ENCODE measurements at places on chromosomes 13 and 19.

- peak; percentile 64 for DNase-seq
Observed at GRCh38 chr13:93496985-93497673, 270.5 kb downstream of the GPC6 start.

DNA sequence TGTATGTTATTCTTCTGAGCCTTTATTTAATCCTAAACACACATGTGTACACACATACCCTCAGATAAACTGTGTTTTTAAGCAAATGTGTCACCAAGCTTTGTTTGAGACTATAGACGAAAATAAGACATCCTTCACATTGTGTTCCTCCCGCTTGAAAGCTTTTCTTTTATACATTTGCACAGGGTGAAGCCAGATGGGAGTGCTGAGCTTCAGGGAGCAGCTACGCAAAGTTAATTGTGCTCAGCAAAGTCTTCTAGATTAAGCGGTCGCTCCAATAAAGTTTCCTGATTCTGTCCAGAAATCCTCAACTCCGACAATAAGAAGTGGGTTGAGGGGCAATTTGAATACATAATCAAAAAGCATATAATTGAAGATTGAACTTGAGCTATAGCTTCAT, 117.2 kb upstream of the ARGLU1 start:
- no peak for DNase-seq

DNA sequence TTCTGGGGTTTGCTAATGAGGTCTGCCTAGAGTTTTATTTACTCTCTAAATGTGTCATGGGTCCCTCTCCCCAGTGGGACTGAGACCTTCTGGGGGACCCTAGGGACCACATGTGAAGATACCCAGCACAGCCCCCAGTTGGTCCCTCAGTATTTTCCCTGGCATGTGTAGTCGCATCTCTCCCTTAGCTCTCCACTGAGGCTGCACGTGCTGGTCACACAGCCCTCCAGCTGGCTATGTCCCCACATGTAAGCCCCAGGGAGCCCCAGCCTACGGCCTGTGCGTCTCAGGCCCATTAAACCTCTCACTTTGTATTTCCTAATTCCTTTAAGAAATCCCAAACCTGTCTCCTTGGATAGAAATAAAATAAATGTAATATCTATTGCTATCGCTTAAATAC, 189.6 kb upstream of the TSHZ3 start:
- DNase-seq: no peak

DNA sequence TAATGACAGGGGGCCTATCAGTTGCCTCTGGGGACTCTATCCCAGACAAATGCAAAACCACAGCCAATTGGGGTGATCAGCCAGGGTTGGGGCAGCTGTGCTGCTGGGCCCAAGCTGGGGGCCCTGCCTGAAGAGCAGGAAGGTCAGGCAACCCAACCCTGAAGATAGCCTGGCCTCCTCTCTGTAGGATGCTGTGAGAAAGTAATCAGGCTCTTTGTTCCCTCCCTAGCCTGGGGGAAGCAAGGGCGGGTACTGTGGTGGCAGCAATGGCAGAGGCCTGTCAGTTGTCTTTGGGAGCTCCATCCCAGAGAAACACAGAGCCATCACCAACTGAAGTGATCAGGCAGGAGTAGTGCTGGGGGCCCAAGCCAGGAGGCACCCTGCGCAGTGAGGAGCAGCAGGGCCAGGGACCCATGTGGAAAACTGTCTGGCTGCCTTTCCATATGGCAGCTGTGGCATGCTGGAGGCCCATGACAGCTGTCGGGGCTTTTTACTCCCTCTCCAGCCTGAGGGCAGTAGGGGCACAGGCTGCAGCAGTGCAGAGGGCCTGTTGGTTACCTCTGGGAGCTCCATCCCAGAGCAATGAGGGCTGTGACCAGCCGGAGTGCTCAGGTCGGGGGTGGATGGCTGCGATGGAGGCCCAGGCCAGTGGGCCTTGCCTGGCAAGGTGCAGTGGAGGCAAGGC, 73.6 kb upstream of the ATP12A start:
- DNase-seq: no peak

DNA sequence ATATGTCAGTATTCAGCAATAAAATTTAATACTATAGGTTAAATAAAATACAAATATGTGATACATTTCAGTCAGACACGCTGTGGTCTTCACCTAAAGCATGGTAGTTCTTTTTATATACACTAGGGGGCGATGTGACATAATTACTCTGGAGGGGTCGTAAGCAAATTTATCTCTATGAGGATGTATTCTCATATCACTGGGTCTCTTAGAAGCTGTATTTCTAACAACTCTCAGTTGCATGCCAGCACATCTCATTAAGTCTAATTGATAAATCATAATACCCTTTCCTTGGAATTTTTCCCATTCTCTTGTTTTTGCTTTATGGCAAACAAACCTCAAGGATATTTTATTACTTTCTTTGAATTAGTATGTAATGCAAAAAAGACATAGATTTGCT, 3.9 kb upstream of the PCDH17 start:
- DNase-seq: no peak

GRCh38 chr13:46380242-46380641, 6.8 kb downstream of the RUBCNL start:
- no peak for DNase-seq

GRCh38 chr13:65605396-65605795, 1624.7 kb downstream of the PCDH9 start:
- no peak for DNase-seq

DNA sequence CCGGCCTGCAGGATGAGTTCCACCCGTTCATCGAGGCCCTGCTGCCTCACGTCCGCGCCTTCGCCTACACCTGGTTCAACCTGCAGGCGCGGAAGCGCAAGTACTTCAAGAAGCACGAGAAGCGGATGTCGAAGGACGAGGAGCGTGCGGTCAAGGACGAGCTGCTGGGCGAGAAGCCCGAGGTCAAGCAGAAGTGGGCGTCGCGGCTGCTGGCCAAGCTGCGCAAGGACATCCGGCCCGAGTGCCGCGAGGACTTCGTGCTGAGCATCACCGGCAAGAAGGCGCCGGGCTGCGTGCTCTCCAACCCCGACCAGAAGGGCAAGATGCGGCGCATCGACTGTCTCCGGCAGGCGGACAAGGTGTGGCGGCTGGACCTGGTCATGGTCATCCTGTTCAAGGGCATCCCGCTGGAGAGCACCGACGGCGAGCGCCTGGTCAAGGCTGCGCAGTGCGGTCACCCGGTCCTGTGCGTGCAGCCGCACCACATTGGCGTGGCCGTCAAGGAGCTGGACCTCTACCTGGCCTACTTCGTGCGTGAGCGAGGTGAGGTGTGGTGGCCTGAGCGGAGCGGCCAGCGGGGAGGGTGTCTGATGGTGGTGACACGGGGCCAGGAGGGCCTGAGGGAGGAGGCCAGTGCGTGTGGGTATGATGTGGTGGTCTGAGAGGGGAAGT, 15.5 kb downstream of the NFIC start:
- DNase-seq: no peak

DNA sequence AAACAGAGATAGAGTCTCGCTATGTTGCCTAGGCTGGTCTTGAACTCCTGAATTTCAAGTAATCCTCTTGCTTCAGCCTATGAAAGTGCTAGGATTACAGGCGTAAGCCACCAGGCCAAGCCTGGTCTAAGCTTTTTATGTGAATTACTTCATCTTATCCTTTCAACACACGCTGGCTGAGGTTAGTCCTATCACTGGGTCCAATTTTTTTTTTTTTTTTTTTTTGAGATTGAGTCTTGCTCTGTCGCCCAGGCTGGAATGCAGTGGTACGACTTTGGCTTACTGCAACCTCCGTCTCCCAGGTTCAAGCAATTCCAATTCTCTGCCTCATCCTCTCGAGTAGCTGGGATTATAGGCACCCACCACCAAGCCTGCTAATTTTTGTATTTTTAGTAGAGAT, 10.4 kb downstream of the MYO1F start:
- no peak for DNase-seq

- no peak for DNase-seq
Observed at GRCh38 chr19:16836115-16837034, 7.2 kb downstream of the SIN3B start.

DNA sequence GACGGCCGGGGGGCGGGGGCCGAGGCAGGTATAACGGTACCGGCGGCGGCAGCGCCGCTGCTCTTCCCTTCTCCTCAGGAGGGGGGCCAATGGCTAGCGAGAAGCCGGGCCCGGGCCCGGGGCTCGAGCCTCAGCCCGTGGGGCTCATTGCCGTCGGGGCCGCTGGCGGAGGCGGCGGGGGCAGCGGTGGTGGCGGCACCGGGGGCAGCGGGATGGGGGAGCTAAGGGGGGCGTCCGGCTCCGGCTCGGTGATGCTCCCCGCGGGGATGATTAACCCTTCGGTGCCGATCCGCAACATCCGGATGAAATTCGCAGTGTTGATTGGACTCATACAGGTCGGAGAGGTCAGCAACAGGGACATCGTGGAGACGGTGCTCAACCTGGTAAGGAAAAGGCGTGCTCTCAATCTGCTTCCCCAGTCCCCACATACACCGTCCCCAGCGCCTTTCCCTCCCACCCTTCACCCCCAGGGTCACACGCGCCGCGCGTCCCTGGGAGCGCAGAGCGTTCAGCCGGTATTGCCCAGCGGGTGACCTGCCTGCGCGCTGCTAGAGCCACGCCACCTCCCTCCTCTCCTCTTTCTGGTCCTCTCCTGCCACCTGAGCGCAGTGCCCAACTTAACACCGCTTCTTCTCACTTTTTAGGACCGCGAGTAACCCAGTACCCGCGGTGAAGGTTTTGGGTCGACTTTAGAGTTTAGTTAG, 814 bp downstream of the NBEA start:
- no peak for DNase-seq

DNA sequence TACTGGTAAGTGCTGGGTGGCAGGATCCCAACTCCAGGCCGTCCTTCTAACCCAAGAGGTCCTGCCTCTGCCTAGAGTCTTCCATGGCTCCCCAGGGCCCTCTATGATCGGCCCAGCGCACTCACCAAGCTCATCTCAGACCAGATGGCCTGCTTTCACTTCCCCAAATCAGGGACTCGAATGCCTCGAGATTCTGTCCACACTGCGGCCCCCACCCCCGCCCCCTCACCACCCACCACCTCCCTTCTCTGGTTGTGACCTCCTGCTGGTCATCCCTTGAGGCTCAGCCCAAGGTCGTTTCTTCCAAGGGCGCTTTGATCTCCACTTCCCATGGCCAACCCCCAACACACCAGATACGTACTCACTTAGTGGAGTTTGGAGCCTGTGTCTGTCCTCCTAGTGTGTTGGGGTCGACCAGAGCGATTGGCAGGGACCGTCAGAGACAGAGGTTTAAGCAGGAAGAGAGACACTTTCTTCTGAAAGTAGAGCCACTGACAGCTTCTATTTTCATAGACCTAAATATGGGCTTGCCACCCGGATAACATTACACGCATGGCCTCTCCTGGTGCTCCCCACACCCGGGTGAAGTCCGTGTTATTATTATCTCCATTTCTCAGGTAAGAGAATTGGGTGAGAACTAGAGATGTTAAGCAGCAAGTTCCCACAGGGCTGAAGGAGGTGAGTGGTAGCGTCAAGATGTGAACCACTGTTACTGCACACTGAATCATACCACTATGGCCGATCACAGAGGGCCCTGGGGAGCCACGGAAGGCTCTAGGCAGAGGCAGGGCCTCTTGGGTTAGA, at the start of gene FCER2:
TSS of gene FCER2 (minus strand) at position 478 of the 804 bp plus-strand sequence. CDS start 2,371 bp downstream, outside the sequence.
- no peak for DNase-seq

DNA sequence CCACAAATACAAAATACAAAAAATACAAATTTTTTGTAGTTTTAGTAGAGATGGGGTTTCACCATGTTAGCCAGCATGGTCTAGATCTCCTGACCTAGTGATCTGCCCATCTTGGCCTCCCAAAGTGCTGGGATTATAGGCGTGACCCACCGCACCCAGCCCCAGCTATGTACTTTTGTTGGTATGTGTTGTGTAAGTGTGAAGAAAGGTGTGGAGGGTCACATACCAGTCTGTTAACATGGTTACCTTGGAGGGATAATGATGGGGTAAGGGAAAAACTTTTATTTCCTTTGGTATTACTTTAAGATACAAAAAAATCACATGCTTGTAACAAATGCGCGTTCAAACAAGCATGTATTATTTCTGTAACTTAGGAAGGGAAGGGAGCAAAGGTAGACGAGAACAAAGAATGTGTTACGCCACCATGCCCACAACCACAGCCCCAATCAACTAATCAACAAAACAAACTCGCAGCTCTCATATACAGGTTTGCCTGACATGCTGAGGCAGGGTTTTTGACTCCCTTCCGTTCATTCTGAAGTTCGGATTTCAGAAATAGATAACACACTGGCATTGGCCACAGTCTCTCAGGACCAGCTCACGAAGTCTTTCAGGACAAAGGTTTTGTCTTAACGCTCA, 13.5 kb upstream of the VWA8 start:
- DNase-seq: no peak

- DNase-seq: no peak
Observed at GRCh38 chr19:42069619-42070351, at the start of gene GRIK5. Gene GRIK5, minus strand, starts transcription at chr19:42070206. Its CDS starts 4,436 bp downstream, at chr19:42065770.

DNA sequence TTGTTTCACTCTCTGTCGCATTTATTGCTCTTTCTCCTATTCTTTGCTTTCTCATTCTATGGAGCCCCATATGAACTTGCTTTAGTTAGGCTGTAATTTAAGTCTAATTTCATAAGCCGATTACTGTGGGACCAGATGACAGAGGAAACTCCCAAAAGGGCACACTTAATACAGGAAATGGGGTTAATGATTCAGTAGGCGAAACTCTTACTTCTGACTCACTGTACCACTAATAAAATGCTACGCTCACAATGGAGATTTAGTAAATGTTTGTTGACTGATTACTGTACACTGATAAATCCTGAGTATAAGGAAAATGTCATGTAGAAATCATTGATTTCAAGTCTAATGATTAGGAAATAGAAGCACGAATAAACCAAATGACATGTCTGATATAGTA, 276.4 kb downstream of the KLF5 start:
- no peak for DNase-seq

- no peak for DNase-seq
Observed at GRCh38 chr13:76131551-76131950, 495.4 kb downstream of the LMO7 start.

- DNase-seq: no peak
Observed at GRCh38 chr13:33106656-33107360, 90.6 kb downstream of the KL start.

DNA sequence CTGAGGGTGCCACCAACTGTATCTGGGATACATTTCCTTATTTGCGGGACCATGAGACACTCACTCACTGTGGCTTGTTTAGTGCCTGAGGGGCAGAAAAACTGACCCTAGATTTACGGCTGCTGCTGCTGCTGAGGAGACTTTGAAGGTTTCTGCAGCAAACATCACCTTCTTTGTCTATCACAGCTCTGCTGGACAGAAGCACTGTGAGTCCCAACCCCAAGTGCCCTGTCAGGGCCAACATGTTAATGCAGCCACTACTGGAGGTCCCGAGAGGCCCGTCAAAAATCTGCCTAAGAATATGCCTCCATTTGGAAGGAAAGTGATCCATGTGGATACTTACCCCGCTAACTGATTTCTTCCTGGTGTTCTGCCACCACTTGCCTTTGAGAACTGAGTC, 37.3 kb upstream of the UBL3 start:
- DNase-seq: no peak

- no peak for DNase-seq
Observed at GRCh38 chr13:89695343-89696257, 1651.9 kb upstream of the MIR17HG start.

DNA sequence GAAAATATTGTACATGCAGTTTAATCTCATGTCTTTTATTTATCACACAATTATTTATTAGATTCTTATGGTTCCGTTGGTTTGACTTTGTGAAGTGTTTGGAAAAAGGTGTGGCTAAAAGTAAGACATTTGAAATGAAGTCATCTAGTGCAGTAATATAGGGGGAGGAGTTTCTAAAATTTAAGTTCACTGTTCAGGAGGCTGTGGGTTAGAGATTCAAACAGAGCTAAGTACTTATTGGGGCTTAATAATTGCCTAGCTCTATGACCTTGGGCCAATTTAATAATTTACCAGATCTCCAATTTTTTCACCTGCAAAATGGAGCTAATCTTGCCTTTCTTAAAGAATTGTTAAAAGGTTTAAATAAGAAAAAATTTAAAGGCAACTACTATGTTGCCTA, 144.6 kb downstream of the NDFIP2 start:
- no peak for DNase-seq

- DNase-seq: no peak
Observed at GRCh38 chr13:50889317-50889716, 20.3 kb upstream of the RNASEH2B start.

Measured in NCI-H1417 treated with DMSO at 0.1 percent for 48 hours (cell line).